ENCODE measurements at places on chromosomes 11 and 22.

DNA sequence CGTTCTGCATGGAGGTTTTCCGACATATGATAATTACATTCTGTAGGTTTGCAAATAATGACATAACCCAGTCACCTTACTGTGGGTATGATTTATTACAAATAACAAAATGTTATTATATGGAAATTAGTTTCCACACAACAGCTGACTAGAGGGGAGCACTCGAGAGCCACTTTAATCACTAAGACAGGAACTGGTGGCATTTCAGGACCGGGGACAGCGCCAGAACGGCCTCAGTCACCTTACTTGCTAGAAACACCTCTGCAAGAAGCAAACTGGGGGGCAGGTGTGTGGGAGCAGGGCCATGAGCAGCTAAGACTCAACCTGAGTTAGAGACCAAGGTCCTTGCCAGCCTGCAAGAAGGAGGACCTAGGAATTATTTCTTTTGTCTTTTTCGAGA lies 199.9 kb downstream of the DSCAML1 start:
- no peak for DNase-seq

DNA sequence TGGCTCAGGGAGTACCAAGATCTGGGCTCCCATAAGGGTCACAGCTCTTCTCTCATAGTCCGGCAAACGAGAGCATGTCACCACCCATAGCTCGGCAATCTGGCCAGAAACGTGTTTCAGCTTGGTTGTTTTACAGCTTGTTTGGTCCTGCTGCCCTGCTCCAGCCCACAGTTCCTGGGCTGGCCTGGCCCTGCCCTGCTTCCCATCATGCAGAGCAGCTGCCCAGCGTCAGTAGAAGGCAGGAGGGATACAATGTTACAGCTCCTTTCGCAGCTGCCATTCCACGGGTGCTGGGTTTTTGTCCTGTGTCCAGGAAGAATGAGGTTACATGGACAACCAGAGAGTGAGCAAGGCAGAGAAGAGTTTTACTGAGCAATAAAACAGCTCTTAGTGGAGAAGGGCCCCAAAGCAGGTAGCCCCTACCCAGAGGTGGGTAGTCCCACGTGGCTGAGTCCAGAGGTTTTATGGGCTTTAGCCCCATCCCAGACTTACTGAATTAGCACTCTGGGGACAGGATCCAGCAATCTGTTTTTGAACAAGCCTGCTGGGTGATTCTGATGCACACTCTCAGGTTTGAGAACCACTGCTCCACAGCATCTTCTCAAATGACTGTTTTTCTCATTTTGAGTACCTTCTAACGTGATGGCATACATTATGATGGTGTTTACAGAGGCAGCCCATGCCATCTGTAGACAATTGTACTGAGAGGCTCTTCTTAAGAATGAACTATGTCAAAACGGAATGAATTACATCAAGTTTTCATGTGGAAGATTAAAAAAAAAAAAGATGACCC lies 5.8 kb upstream of the MS4A18 start:
- DNase-seq = no peak

GRCh38 chr11:24509114-24509513 lies 12.3 kb downstream of the LUZP2 start:
- DNase-seq = no peak

- DNase-seq = no peak
These were observed at the start of gene NNMT for GRCh38 chr11:114295676-114296604. TSS of gene NNMT (plus strand) at chr11:114296399. CDS start at chr11:114296557, 158 bp downstream.

GRCh38 chr11:120304526-120304925 lies 20.6 kb upstream of the TLCD5 start:
- DNase-seq = no peak

DNA sequence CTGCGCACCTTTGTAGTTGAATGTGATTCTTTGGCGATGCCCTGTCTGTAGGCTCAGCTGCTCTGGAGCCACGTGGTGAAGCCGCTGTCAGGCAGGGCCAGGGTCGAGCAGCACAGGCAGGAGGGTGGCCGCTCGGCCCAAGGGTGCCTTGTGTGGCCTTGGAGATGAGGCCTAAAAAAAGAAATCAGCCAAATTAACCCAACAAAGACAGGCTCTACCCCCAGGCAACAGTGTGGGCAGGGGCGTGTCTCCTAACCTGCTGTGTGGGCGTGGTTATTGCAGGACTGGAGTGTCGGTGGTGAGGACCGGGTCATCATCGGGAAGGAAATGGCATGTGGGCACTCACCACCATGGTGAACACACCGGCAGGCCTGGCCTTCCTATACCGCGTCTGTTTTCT lies 34.3 kb downstream of the CTTN start:
- DNase-seq = no peak

GRCh38 chr22:48640890-48641841 lies 1186.5 kb downstream of the BRD1 start:
- no peak for DNase-seq

DNA sequence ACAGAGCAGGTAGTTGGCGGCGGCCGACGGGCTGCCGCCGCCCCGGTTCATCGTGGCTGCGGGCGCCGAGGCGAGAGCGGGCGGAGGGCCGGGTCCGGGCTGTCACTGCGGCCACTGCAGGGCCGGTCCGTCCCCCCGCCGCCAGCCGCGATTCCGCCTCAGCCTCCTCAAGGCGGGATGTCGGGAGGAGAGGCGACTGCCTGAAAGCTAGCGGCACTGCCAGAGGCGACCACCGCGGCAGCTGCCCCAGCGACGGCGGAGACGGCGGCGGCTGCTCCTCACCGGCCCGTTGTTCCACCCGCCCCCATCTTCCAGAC lies 234 bp downstream of the SESN3 start:
- no peak for DNase-seq

GRCh38 chr11:60777572-60777971 lies 7.6 kb upstream of the MS4A10 start:
- no peak for DNase-seq

DNA sequence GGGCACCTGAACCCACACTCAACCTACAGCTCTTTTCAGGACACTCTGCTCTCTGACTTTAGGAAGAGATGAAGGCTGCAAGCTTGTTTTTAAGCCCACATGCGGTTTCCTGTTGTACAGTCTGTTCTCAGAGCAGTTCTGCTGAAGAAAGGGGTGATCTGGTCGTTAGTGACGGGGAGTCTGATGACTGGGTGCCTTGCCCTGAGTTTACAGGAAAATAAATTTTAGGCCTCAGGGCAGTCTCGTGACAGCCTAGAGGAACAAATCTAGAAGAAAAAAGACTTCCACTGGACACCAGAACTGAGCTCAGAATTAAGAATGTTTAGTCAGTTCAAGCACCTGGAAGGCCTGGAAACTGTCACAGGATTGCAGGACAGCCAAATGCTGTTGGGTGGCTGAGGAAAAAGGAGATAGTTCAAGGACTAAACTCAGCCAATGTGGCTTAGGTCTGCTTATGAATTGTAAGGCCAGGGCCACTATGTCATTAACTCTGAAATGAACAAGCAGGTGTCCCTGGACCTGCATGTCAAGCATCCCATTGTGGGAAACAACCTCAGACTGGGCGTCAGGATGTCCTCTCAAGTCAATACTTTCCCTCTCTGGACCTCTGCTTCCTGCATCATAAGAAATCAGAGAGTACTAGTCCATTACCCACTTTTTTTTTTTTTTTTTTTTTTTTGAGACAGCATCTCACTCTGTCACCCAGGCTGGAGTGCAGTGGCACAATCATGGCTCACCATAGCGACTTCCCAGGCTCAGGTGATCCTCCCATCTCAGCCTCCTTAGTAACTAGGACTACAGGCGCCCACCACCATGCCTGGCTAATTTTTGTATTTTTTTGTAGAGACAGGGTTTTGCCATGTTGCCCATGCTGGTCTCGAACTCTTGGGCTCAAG lies 5.7 kb downstream of the PIK3IP1 start:
- DNase-seq = peak; percentile 36

DNA sequence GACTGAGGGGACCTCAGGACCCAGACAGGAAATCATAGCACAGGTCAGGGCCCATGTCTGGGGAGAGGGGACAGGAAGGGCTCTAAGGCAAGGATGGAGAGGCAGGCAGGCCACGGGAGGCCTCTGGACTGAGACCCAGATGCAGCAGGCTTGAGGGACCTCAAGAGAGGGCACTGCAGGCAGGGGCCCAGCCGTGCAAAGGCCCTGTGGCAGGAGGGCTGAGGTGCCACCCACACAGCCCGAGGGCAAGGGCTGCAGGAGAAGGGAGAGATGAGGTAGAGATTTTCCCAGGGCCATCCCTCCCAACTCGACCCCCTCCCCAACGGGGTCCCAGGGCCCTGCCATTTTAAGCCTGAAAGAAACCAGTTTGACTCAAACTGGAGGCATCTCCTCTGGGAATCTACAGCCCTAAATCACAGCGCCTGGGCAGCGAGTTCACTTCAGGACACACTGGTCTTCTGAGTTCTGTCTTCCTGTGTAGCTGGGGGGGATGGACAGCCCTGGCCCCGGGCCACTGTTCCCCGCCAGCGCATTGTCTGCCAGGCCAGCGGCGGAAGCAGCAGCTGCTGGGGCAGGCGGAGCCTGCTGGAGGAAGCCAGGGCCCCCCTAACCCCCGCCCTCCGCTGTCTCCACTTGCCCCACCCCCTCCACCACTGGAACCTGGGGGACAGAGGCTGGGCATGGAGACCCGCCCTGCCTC lies 20.3 kb upstream of the WNT7B start:
- DNase-seq = no peak

- DNase-seq = no peak
These were observed 42.9 kb upstream of the SHISAL1 start for GRCh38 chr22:44355716-44356070.

DNA sequence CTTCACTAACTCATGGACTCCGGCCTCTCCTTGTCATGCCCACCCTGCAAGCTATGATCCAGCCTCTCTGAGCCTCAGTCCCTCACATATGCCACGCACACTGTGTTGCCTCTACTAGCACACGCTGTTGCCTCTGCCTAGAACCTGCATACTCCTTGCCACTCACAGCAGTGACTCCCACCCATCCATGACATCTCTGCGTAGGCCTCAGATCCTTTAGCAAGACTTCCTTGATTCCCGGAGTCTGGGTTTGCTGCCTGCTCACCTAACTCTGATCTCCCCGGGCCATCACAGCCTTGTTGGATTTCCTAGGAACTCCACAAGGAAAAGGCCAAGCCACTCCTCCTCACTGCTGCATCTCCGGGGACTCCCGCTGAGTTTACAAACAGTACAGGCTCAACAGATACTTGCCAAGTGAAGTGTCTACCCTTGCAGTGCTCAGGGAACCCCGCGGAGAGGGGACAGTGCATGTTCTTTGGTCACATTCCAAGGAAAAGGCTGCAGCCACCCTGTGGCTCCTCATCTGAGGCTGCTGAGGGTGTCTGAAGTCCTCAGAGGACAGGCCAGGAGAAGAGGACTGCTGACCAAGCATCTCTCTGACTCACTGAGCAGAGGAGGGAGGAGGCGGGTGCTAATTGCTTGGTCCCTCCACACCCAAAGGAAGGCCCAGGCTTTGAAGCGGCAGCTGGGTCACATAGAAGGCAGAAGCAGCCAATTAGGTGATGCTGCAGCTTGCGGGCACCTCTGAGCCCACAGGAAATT lies 42.4 kb upstream of the NAV2 start:
- no peak for DNase-seq

- DNase-seq = no peak
These were observed 34.5 kb upstream of the SORL1 start for GRCh38 chr11:121417607-121418006.

DNA sequence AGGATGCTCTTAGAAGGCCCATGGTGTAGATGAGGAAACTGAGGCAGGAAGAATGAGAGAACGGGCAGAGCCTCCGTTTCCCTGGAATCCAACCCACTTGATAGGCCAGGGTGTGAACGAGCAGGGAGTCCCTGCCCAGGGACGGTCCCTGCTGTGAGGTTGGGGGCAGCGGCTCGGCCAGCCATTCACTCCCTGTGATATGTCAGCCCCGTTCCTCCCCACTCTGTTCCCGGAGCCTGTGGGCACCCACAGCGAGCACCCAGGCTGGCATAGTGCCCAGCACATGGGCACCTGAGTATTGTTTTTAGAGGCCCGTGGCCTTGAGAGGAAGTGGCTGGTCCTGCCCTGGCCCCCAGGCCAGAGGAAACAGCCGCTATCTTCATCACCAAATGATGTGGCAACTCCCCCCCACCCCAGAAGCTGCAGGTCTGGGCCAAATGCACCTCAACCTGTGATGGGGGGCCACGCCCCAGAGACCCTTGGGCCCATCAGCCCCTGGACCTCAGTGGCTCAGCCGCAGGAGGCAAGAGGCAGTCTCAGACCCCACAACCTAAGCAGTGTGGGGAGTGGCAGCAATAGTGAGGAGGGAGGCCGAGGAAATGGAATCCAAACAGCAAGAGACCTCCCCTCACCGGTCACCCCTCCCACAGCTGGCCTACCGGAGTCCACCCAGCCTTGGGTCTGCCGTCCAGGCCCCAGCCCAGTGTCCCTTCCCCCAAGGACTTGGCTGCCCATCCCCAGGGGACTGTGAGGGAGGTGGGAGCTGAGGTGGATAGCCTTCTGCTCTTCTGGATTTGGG lies 2.1 kb downstream of the ALDH3B1 start:
- no peak for DNase-seq

GRCh38 chr11:76007166-76007565 lies 192.2 kb downstream of the UVRAG start:
- no peak for DNase-seq

DNA sequence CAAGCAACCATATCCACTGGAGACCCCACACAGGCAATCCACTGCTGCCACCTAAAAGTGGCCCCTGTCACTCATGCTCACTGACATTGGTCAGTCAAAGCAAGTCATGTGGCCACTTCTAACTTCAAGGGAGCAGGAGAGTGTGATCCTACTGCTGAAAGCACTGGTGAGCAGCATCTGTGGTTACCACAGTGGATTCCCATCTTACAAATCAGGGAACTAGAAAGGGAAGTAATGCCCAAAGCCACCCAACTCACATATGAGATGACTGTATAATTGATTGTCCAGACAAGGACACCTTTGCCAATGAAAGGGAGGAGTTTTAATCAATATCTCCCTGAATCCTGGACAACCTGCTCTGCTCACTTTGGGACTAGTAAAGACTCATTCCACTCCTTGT lies 17.7 kb downstream of the RCN1 start:
- no peak for DNase-seq

DNA sequence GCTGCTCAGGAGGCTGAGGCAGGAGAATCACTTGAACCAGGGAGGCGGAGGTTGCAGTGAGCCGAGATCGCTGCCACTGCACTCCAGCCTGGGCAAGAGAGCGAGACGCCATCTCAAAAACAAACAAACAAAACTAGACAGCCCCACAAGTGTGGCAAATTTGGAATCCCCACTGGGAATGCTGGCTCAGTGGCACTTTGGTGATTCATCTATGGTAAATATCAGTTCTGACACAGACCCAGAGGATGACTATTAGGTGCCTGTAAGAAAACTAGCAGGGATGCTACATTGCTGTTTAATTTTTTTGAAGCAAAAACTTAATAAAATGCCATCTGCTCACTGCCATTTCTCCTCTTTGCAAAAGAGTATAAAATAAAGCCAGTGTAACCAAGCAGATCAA lies 107.9 kb downstream of the NAT10 start:
- no peak for DNase-seq

DNA sequence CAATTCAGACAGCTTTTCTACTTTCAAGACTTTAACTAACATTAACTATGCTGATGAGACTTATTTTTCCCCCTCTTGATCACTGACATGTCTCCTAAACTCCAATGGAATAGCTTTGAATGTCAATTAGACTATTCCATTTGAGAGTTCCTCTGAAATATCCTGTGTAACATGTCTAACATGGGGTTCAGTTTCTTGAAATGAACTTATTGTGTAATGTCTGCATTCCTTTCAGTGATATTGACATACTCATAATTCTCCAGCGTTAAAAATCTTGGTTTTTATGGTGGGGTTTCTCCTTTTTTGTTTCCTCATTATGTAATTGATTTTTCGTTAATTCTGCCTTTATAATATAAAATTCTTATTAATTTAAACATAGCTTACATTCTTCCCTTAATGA lies 37.7 kb upstream of the SPTBN2 start:
- DNase-seq = no peak
